ENCODE measurements at places on chromosomes 12 and 14. TPM values are rescaled to one million over a fixed set of nuclear protein-coding genes. Genes with fewer than 3 reads are reported as not detected.
A peak's percentile ranks its signal among the peaks of the same experiment; 100 is the strongest.

DNA sequence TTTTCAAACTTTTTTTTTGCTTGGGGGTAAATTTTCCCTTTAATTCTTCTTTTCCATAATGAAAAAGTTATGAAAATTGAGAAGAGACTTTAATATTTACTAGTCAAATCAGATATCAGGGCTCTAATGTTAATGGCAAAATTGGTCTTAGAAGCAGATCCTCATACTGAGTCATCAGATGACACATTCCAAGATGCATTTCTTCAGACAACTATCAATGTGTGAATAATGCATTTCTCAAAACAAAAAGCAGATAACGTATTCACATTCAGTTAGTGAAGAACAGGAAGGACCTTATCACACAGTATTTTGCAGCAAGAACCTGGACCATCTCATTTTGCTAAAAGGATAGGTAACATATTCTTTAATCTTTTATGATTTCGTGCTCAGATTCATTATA lies 130.7 kb downstream of the GPHN start:
- no peak for DNase-seq

DNA sequence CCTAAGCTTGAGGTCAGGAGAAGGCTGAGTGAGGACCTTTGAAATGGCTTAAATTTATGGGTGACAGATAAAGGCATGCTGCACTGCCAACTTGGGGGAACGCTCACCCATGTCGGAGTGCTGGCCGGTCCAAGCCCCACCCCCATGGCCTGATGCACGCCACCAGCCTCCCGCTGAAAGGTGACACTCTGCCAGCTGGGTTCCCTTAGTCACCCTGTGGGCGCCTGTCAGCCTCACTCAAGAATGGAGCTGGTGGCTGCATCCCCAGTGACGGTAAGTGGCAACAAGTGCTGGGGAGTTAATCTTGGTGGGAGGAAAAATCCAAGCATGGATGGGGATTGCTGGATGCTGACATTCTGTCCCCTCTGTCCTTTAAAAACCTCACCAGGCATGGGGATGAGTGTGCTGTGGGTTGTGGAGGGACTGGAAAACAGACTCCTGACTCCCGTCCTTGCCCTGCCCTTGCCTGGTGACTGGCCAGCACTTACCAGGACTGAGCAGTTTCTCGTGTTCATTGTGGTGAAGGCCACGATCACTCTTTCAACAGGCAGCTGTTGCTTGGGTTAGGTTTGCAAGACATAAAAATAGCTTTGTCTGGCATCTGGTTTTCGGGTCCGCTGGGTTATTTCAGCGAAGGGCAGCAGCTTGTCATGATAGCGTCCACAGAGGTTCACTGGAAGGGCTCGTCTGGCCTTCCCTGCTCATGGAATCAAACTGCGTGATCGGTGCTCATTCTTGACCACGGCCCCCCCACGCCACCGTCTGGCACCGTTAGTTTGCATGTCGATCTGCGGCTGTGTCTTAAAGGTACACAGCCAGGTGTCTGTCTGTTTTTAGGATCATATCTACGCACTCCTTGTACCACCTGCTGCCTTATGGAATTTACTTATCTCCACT lies 15.0 kb downstream of the ACACB start:
- no peak for DNase-seq

DNA sequence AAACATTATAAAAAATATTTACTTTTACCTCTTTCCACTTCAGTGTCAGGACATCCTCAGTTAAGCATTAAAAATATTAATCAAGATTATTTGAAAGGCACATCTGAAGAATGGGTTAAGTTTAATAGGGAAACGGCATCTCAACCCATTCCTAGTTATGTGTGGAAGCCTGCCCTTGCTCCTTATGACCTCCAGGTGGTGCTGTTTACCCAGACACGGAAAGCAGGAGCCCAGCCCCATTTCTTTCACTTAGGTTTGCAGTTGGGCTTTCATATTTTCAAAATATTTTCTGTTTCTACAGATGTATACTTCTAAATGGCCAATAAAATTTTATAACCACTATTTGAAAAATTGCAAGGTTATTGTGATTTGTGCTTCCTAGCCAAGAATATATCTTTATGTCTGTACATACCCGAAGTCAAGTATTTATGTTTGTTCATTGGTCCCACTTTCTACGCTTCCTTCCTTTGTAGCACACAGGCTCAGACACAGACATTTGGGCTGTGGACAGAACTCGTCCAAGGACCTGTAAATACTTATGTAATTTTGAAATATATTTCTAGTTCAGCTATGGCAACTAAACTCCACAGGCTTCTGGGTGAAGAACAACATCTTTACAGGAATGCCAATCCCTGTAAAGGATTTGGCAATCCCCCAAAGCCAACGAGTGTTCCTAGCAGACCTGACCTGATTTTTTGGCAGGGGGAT lies 247.1 kb downstream of the AKAP6 start:
- DNase-seq, result no peak

GRCh38 chr14:38944691-38945090 lies 158.3 kb downstream of the SEC23A start:
- DNase-seq, result no peak

- peak; percentile 84 for DNase-seq
These were observed 96.6 kb upstream of the SLC35F4 start for GRCh38 chr14:57962325-57963035.

DNA sequence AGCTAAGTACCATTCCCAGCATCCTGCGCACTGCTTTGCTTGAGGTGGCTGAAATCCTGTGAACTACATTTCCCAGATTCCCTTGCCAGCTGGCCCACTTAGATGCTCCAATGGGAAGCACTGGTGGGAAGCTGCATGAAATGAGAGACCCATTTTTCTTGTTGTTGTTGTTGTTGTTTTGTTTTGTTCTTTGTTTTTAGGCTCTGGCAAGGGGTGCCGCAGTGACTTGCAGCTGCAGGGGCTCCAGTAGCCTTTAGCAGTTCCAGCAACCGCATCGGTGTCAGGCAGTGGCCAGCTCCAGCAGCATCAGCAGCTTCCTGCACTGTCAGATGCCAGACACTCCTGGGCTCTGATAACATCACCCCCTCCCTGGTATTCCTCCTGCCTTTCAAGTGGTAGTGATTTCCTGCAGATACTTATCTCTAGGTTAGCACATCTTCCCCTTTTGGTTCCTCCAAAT lies 8.8 kb upstream of the EGLN3 start:
- DNase-seq, result peak; percentile 70

GRCh38 chr12:5428332-5429221 lies 3.3 kb upstream of the NTF3 start:
- DNase-seq, result peak; percentile 89

DNA sequence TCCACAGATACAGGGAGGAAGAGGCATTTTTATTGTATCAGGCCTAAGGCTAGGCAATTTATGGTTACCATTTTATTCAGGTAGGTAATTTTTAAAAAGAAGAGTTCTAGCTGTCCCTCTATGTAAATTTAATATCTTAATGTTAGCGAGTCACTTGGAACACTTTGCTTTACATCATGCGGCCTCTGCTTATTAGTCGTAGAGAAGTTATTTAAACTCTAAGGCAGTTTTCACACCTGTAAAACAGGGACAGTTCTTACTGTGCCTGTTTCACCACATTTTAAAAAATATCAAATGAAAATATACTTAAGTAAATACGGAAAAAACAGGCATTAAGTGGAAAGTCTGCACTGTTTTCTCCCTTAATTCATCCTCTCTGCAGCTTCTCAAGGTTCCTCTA lies 71.4 kb upstream of the POC1B start:
- no peak for DNase-seq

GRCh38 chr12:41380878-41381277 lies 192.8 kb downstream of the PDZRN4 start:
- DNase-seq, result no peak

DNA sequence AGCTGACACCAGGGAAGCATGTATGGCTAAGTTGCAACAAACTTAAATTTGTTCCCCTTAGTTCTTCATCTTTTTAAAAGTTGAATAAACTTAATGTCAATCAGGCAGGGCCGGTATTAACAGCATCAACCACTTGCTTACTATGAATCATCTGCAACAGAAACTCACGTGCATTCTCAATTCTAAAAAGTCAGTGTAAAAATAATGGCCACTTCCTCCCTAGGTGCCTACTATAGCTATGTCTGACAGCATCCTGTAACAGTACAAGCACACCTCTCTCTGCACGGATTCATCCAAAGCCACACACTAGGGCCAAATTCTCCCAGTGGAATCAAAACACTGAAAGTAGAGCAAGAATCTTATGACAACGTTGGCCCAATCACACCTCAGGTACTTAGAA lies 48.6 kb downstream of the PPP1R36 start:
- DNase-seq, result no peak

DNA sequence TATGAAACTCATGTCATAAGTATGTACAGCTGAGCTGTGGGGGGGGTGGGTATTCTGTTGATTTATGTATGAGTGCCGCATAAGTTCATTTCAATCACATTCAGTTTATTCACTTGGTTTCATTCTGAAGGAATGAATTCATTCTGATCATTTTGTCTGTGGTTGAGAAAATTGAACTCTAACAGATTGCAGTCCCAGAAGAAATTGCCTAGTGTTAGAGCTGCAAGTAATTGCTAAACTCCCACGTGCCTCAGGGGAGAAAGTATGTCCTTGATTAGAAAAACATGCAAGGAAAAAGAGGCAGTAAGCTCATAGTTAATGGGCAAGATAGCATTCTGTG lies 442.4 kb upstream of the MGAT4C start:
- no peak for DNase-seq

- DNase-seq, result no peak
These were observed 206.4 kb downstream of the PIK3C2G start for GRCh38 chr12:18467620-18468245.

GRCh38 chr12:82698708-82699564 lies 12.2 kb downstream of the TMTC2 start:
- no peak for DNase-seq

DNA sequence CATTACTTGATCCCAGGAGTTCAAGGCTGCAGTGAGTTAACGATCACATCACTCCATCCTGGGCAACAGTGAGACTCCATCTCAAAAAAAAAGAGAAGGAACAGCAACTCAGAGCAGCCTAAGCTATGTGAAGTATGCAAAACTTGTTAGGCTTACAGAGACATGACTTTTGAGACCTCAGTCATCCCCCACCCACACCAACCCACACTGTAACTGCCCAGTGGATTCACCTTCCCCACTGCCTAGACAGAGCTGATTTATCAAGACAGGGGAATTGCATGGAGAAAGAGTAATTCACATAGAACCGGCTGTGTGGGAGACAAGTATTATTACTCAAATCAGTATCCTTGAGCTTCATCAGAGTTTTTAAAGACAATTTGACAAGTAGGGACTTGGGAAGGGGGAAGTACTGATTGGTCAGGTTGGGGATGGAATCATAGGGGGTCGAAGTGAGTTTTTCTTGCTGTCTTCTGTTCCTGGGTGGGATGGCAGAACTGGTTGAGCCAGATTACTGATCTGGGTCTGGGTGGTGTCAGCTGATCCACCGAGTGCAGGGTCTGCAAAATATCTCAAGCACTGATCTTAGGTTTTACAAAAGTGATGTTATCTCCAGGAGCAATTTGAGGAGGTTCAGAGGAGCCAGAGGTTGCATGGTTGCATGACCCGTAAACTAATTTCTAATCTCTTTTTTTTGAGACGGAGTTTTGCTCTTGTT lies 6.2 kb upstream of the WDR89 start:
- no peak for DNase-seq

DNA sequence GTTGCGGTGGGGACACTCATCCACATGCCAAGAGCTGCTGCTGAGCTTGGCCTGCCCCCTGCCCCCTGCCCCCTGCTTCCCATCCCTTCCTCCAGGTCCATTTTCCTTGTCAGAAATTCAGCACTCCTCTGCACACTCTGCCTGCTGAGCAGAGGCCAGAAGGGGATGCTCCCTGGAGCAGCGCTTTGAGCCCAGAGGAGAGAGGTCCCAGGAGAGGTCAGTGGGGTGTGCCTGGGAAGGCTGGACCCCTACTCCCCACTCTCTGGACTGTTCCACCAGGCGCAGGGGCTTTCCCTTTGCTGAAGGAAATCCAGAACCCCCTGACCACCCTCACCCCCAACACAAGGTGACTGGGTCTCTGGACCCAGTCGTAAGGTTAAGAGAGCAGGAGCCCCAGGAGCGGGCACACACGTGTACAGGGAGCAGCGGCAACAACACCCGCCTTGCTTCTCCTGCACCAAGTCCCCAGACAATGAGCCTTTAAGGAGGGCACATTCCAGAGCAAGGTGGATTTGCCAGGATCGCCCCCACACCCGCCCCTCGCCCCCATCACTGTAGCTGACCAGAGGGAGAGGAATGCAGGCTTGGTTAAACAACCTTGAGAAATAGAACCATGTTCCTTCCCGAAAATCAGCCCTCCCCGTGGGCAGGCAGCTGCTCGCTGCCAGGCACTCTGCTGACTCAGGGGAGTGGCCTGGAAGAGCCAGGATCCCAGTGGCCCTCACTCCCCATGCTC lies 30.7 kb downstream of the ISCA2 start:
- DNase-seq, result no peak

- no peak for DNase-seq
These were observed 67.4 kb downstream of the CLIP1 start for GRCh38 chr12:122354958-122355641.

GRCh38 chr12:69275471-69275891 lies 36.1 kb downstream of the CPSF6 start:
- DNase-seq, result no peak

DNA sequence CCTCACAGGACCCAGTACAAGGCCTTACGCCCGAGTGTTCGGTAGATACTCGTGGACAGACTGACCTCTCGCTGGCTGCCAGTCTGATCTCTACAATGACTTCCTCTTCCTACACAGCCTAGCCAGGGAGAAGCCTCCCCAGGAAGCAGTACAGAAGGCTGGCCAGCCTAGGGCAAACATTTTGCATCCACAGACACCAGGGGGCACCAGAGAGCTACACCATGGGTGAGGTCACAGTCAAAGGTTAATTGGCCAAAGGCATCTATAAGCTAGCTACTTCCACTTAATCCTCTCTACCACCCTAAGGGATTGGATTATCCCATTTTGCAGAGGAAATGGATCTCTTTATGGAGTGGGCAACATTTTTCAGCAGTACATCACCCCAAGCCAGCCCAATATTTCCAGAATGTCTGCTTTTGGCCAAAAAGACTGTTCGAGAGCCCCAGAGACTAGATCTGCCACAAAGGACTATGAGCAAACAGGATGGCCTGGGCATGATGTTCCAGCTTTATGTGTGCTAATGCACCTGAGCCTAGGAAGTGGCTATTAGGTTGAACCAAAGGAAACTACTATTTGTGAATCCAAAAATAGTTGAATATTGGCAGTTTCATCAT lies 14.6 kb upstream of the PNMA1 start:
- peak; percentile 95 for DNase-seq

GRCh38 chr14:30389134-30389876 lies 169.7 kb upstream of the G2E3 start:
- DNase-seq, result no peak

GRCh38 chr14:100568998-100569733 lies 18.1 kb downstream of the BEGAIN start:
- DNase-seq, result no peak

- no peak for DNase-seq
These were observed 323.9 kb downstream of the KCNC2 start for GRCh38 chr12:74885775-74886174.

DEGS2 gene
- total RNA-seq, result 0.06 TPM

ENDOU gene
- total RNA-seq, result 2.0 TPM

KRT74 gene
- not detected for total RNA-seq

HOXC5 gene
- total RNA-seq, result 0.83 TPM

AGAP2 gene
- 11.2 TPM for total RNA-seq

MYRFL gene
- total RNA-seq, result not detected

HOXC4 gene
- 2.9 TPM for total RNA-seq

LRP1-AS gene
- not detected for total RNA-seq

PLEKHG7 gene
- total RNA-seq, result not detected

PMEL gene
- not detected for total RNA-seq

CYP46A1 gene
- total RNA-seq, result 2.2 TPM
